Activated naive CD8-positive, alpha-beta T cell treated with anti-CD3 and anti-CD28 coated beads, Interleukin-2, amount 10 ng/mL, durations not matched to agents 7 days and 5 days (primary cell): ENCODE measurements at places on chromosomes 6 and 20. TPM values are rescaled to one million over a fixed set of nuclear protein-coding genes. Genes with fewer than 3 reads are reported as not detected.

- no peak for DNase-seq
Observed at GRCh38 chr6:113597231-113597583, 259.9 kb upstream of the MARCKS start.

DNA sequence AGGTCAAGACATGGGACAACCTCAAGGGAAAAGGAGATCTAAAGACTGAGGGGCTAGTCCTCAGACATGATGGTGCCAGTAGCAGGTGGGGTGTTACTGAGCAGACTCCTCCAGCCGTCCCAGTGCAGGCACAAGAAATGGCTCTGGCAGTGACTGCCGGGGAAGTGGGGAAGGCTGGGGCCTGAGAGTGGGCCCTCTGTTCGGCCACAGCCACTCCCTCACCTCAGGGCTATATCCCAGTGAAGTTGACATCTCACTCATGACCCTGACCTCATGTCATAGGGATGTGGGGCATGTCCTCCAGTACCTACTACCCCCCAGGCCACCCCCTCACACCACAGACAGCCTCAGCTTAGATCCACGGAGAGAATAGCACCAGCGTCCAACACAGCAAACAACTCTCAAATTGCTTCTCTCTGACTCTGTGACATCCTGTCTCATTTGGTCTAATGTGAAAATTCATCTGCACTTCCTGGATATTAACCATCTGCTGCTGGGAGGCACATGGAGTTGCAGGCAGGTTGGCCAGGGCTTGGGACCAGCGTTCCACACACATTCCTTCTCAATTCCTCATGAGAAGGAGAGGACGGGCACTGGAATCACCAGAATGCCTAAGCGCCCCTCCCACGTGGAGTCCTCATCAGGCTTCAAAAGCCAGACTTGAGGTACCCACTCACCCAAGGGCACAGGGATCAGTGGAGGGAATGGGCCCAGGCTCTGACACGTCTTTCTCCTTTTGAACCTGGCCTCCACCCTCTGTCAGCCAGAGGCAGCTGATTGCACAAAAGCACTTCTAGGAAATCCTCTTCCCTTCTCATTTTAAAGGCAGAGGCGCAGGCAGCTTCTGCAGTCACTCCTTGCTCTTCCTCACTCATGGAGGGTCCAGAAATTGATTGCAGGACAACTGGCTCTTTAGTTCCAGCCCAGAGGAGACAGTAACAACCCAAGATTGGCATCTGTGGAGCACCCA is 163.6 kb upstream of the CST7 start:
- DNase-seq: no peak

DNA sequence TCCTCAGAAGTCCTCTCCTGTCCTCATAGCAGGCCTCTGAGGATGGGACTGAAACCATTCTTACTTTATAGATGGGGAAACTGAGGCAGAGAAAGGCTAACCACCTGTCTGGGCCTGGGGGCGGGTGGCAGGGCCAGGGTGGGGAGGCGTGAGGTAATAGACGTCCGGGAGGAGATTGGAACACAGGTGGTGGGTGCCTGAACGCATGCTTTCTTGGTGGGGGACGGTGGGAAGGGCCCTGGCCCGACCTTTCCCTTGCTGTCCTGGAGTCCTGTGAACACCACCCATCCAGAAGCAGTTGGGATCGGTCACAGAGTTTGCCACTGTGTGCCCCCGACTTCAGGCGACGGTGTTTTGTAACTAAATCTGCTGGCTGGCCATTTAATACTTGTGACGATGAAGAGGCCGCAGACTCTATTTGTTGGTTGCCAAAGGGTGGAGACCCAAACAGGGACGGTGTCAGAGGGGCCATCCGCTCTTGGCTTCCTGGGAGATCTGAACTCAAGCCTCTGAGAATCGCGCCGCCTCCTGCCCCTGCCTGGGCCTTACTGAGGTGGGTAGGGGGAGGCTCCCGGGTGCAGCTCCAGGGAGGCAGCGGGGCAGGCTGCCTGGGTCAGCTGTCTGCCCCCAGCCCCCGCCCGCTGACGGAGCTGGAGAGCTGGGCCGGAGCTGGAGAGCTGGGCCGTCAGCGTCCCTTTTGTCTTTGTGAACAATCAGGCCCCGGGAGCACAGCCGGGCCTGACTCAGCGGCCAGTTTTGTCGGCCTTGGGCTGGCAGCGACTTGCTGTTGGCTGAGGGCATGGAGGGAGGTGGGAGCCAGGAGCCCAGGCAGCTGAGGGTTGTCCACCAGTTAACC is 4.1 kb downstream of the RBM38 start:
- no peak for DNase-seq

- DNase-seq: no peak
Observed at GRCh38 chr20:63777614-63778013, 38.0 kb downstream of the SLC2A4RG start.

FAM217A gene
- not detected for total RNA-seq

MYL9 gene
- total RNA-seq: 0.51 TPM

HEY2 gene
- total RNA-seq: 0.11 TPM

C2 gene
- 2.2 TPM for total RNA-seq
